Left lung (tissue), 14 donors: ENCODE measurements at places on chromosomes 11 and 22. TPM values are rescaled to one million over a fixed set of nuclear protein-coding genes. Genes with fewer than 3 reads are reported as not detected.

CD82 gene
- polyA plus RNA-seq: 33.7 TPM

MS4A4A gene
- polyA plus RNA-seq: 13.9 TPM

CYB5R2 gene
- 19.3 TPM for polyA plus RNA-seq

THOC5 gene
- polyA plus RNA-seq: 40.5 TPM

KRTAP5-11 gene
- 0.41 TPM for polyA plus RNA-seq

LRRC4C gene
- 5.1 TPM for polyA plus RNA-seq

MLC1 gene
- 2.2 TPM for polyA plus RNA-seq
